ENCODE measurements at places on chromosomes 6 and 20.

DNA sequence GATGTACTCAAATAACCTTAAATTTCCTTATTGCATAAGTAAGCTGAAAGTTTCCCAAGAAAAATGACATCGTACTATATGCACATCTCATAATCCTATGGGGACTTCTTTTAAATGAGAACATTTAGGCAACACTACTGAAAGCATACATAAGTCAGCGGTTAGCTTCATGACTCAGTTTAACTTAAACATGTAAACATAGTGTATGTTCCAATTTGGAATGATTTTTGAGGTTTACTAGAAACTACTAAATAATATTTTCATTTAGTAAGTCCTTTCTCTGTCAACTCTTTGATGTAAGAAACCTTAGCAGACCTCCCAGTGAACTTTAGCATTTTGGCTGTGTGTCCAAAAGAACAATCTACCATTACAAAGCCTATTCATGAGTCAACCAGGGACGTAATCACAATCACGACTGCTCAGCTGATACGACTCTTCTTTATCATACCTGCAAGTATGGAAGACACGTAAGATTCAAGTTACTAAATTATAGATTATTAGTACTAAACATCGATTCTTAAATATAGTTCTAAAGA, 19.3 kb downstream of the HIVEP2 start:
- no peak for DNase-seq

- DNase-seq: no peak
Observed at GRCh38 chr6:135830452-135830881, 21.0 kb upstream of the PDE7B start.

GRCh38 chr6:48670546-48670945, 559.5 kb upstream of the PTCHD4 start:
- no peak for DNase-seq

DNA sequence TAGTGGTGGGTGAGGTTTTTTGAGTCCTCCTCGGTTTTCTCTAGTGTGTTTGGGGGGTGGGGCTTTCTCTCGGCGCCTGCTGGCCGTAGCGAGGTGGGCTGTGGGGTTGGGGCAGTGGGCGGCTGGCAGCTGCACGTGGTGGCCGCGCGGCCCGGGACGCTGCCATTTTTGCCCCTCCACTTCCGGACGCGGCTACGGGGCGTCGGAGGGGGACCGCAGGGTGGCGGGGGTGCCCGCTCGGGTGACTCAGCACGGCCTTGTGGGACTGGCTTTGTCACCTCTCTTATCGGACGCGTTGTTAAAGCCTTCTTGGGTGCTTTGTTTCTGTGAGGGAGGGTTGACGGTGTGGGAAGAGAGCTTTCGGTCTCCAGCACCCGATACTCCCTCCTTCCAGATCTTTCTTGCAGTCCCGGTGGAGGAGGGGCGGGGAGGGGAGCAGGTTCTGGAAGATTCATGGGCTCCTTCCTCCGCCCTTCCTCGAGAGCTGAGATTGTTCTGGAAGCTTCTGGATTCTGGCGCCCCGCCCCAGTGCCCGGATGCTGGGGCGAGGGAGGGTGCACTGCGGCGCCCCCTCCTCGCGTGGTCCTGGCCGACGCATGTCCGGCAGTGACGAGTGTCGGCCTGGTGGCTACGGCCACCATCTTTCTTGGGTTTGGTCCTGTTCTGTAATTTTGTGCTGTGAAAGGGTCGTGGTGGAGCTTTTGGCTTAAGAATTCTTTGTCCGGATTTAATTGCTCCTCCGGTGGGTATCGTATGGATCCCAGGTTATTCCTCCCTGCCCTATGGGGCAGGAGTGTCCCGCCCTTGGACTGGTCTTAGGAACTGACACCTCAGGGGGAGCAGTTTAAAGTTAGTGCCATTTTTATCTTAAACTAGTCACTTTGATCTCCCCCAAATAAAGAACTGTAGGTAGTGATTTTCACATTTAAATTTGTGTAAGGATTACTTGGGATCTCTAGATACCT, 719 bp downstream of the HSP90AB1 start:
- DNase-seq: peak; percentile 79

DNA sequence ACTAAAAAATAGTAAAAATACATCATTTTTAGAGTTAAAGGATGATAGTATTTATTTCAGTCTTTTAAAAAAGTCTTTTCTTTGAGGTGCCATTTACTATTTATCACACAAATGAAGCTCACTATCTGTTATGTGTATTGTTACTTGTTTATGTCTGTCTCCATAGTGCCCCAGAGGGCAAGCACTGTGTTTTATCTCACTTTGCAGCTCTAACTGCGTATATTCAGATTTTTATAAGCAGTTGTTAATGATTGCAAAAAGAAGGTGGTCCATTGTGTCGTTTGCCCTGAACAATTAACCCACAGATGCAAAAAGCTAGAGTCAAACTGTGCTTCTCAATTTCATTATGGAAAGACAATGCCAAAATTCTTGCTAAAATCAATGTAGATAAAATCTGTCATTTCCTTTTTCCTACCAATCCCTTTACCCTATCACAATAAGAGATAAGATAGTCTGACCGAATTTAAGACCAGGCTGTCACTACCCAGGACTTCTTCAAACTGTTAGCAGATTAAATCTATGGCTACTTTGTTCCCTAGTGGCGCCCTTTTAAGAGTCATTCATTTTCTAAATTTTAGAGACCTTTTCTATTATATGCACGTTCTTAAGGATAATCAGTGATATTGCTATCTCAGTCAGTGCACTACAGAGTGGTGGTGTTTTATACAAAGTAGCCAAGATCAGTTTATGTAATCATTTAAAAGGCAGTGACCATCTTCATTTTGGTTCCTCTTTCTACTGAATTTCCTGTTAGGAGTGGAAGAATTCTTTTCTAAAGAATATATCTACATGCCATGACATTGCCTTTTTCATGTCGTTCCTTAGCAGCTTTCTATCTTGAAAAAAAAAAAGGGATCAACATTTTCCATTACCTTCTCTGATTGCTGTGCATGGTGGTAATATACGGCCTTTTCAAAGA, 133.1 kb upstream of the PRDM1 start:
- no peak for DNase-seq

DNA sequence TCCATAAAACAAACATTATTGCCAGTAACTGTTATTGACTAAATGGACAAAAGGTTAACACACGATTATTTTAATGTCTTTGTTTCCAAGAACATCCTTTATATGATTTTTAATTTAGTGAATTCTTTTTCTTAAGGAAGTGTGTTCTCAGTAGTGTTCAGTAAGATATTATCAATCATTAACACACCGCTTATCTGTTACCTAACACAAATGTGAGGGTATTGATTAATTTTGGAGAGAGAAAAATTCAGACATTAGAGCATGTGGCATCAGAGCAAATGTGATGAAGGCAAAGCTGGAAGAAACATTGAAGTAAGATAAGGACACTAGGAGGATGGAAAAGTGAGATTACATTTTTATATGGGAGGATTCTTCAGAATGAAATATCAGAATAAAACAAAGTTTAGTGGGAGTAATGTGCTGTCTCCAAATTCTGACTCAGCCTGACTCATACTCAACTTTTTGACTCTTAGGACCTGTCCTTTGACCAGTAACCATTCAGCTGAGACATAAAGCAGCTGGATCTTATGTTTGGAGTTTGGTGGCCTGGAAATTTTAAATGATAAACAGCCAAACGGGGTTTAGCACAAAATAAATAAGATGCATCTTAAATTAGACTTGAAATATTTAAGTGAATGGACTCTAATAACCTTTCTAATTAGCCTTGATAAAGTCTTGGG, 348.6 kb downstream of the CD109 start:
- DNase-seq: no peak

DNA sequence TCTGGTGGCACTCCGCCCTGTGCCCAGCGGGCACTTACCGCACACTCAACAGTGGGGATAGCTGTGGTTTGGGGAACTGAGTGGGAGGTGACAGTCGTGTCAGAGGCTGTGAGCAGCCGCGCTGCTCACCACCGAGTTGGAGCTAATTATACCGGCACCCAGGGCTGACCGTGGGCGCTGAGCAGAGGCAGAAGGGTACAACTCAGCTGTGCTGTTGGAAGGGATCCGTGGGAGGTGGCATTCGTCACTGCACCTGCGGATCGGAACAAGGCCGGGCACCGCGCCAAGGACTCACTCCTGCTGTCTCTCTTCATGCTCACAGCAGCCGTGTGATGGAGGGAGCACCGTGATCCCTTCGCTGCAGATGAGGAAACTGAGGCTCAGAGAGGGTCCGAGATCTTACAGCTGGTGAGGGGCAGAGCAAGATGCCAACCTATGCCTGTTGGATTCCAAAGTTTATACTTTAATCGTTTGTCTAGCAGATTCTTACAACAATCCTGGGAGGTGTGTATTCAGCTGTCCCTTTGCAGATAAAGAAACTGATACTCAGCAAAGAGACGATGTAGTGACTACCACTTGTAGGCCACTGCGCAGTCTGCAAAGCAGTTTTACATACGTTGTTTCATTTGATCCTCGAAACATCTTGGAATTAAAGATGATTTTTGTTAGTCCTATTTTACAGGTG, 713 bp upstream of the ELMO2 start:
- DNase-seq: peak; percentile 70
